COR-L47 (cell line): ENCODE measurements at places on chromosomes 12 and 14.

DNA sequence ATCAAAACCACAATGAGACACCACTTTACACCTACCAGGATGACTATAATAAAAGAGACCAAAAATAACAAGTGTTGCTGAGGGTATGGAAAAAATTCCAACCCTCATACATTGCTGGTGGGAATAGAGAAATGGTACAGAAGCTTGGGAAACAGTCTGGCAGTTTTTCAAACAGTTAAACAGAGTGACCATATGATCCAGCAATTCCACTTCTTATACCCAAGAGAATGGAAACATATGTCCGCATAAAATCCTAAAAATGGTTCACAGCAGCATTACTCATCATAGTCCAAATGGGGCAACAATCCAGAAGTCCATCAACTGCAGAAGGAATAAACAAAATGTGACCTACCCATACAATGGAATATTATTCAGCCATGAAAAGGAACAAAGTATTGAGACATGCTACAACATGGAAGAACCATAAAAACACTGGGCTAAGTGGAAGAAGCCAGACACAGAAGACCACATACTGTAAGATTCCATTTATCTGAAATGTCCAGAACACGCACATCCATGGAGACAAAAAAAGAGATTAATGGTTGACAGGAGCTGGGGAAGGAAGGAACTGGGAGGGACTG, 44.5 kb downstream of the CHGA start:
- DNase-seq, result no peak

DNA sequence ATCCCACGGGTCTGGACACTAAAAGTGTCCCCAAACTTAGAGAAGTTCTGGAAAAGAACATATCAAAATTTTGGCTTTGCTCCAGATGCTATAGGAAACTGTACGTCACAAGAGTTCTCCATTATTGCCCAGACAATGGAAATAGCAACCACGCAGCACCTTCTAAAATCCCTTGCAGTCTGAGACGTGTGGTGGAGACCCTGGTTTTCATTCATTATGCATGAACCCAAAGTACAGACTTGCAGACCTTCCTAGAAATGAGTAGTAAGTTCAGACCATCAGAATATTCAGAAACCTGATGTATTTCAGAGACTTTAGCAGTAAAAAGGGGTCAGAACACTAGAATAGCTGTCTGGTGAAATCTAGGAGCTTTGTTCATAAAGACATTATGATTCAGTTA, 50.0 kb upstream of the BCL2L14 start:
- DNase-seq, result no peak

DNA sequence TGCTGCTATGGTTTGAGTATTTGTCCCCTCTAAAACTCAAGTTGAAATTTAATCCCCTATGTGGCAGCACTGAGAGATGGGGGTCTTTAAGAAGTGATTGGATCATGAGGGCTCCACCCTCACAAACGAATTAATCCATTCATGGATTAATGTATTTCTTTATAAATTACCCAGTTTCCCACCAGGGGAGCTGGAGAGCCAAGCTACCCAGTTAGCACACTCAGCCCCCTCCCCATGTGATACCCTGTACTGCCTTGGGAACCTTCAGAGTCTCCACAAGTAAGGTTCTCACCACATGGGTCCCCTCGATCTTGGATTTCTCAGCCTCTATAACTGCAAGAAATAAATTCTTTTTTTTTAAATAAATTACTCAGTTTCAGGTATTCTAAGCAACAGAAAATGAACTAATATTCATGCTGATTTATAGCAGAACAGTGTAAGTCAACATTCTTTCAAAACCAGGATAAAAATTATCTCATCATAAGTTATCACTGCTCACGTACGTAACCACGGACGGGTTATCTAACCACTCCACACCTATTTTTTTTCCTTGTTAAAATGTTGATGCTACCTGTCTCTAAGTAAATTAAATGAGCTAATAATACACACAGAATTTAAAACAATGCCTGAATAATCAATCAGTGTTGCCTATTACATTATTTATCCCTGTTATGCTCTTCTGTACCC, 3.6 kb downstream of the NAP1L1 start:
- DNase-seq, result peak; percentile 16

DNA sequence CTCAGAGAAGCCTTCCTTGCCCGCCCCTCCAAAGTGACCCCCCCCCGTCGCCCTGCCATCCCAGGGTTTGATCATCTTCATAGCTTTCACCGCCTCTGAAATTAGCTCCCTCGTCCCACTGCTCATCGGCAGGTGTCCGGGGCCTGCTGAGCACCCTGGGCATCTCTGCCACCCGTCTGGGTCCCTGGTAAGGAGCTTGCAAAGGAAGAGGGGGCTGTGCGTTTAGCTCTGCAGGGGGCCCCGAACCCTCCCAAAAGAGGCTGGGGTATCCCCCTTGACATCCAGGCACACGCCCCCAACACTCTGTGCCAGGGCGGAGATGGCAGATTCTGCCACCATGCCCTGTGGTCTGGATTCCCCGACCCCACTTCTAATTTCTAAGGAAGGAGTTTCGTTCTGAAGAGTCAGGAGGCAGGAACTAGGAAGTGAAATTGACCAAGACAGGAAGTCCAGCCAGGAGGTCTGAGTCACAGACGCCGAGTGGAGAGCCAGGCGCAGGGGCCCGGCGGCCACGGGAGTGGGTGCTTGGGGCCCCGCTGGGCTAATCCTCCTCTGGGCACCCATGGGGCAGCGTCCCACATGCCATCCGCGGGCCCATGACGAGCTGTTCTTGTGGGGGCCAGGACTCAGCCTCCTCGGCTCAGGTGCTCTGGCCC, 95.7 kb downstream of the RFLNA start:
- no peak for DNase-seq

DNA sequence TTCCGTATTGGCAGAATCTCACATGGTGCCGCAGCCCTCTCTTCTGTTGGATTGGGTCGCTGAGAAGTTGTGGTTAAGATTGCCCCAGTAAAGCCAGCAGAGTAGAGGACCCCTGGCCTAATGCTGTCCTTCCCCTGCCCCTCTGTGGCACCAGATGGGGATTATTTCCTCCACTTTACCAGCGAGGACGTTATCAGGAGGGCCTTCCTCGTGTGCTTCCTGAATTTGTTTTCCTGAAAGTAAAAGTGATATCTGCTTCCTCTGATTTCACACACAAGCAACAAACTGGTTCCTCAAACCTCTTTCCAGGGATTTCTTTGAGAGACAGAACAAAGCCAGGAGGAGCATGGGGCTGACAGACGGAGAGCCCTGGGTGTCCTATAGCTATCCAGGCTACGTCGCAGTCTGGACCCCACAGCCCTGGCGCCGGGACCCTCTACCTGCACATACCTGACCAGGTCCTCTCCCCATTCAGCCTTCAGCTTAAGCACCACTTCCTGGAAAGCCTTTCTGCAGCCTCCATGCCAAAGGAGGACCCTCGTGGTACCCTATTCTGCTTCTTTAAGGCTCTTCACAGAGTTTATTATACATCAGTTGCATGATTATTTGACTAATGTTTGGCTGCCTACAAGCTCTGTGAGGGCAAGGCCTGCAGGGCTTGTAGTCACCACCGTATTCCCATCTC, 314.8 kb upstream of the FKBP4 start:
- DNase-seq, result no peak

- DNase-seq, result no peak
Observed at GRCh38 chr12:30853561-30854133, 72.9 kb upstream of the TSPAN11 start.

DNA sequence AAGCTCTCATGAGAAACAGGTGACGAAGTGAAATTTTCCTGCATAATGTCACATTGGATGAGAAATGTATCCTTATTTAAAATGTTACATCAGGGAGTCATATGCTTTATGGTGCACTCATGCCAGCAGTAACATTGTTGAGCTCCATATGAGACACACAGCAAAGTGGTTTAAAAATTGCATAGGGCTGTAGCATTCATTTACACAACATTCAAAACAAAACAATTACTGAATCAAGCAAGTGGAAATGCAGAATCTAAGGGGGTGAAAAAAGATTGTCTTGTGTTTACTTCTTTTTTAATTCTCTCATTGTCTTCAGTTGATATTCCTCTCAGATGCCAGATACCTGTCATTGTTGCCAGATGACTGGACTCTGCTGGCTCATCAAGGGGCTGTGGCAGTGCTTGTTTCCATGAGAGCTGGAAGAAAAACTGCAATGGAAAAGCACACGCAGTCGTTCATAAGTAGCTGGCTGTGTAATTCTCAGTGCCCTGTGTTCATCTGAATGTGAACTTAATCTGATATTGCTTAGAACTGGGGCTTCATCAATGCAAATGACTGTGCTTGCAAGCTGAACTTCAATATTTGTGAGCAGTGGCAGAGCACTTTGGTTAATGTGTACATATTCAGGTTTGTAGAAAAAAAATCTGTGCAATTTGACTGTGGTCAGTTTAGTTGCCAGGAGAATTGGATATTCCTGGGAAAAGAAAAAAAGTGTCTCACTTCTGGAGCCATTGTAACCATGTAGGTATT, 305.6 kb downstream of the RAD51B start:
- no peak for DNase-seq

DNA sequence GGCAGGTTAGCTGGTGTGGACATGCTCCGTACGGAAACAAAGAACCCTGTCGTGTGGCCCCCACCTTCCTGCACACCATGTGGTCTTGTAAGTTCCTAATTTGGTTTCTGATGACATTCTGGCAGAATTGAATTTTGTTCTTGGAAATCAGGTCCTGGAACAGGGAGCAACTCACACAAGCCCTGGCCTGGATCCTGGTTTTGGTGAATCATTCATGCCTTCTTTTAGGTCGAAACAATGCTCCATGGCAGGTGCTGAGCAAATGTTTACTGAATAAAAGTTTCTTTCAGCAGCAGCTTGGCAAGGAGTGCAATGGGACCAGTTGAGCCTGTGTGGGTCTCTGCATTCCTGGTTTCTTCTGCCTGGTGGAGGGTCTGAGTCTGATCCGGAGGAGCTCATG, 978.4 kb downstream of the BCL11B start:
- DNase-seq, result no peak

- peak; percentile 33 for DNase-seq
Observed at GRCh38 chr14:64704743-64705380, 638 bp downstream of the PLEKHG3 start.

DNA sequence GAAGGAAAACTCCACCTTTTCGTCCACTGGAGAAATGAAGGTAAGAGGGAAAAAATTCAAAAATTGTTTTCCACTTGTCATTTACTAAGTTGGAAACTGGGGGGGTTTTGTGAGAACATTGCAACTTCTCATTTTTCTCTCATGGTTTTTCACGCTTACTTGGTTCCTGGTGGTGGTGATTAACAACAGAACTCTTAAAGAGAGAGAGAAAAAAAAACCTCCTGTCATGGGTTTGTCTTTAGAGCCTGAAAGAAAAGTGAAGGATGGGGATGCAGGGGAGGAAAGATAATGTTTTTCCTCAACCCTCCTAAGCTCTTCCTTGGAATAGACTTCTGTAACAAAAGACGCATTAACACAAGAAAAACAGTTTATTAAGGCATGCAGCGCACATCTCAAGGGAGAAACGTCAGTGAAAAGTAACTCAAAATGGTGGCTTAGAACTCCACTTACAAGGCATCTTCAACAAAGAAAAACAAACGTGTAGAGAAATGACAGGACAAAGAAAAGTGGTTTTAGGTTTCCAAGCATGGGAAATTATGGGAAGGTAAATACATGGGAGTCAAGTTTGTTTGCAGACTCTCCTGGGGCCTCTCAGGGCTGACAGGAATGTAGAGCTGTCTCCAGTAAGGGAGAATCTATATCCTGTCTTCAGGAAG, 81.9 kb upstream of the ATF7IP start:
- no peak for DNase-seq

GRCh38 chr14:98871796-98872195, 400.2 kb downstream of the BCL11B start:
- DNase-seq, result no peak

- DNase-seq, result no peak
Observed at GRCh38 chr12:120062976-120063579, 53.5 kb downstream of the RAB35 start.

DNA sequence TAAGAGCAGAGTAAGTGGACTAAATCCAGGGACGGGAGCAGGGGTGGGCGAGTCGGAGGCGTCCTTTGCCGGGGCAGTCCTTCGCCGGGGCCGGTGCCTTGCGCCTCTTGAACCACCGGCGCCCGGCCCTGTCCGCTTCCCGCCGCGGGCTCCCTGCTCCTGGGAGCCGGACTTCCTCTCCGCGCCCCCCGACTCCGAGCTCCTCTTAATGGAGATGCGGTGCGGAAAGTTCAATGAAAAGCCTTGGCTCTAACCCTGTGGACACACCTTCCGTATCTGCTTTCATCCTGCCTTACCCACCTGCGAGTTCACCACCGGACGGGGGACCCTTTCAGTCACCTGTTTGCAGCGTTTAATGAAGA, 412 bp downstream of the FGFR1OP2 start:
- no peak for DNase-seq

DNA sequence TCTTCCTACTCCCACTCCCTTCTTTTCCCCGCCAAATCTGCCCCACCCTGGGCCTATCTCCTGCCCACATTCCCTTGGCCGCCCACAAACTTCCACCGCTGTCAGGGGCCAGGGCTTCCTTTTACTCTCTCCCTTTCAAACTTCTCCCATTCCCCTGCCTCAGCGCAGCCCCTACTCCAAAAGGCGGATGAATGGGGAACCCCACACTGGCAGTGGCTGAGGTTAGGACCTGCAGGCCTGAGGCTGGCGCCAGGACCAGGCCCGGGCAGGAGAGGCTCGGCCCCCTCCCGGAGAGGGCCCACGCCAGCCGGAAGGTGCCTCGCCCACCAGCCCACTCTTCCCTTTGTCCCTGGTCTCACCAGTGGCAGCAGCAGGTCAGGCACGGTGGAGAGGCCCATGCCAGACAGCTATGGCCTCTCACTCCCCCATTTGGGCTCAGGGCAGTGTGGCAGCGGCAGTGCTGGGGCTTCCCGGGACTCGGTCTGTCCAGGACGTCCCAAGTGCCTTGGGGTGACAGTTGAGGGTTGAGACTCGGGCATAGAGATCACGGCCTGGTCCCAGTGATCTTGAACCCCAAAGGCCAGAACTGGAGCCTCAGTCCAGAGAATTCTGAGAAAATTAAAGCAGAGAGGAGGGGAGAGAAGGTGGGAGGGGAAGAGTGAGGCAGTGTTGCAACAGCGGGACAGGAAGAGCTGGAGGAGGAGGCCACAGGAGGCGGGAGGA, at the start of gene TNFRSF1A:
Gene TNFRSF1A (minus strand): TSS at position 660 of the 723 bp plus-strand sequence. CDS start 262 bp downstream, at position 398.
- DNase-seq, result no peak

- no peak for DNase-seq
Observed at GRCh38 chr14:98161356-98161755, 1110.6 kb downstream of the BCL11B start.
